ENCODE measurements at places on chromosomes 5 and 9.

- no peak for DNase-seq
Measured at GRCh38 chr9:94085062-94085639, 887 bp downstream of the PTPDC1 start.

- no peak for DNase-seq
Measured at GRCh38 chr9:70679845-70680244, 265.4 kb upstream of the KLF9 start.

- no peak for DNase-seq
Measured at GRCh38 chr9:91741522-91741921, 208.5 kb downstream of the ROR2 start.

DNA sequence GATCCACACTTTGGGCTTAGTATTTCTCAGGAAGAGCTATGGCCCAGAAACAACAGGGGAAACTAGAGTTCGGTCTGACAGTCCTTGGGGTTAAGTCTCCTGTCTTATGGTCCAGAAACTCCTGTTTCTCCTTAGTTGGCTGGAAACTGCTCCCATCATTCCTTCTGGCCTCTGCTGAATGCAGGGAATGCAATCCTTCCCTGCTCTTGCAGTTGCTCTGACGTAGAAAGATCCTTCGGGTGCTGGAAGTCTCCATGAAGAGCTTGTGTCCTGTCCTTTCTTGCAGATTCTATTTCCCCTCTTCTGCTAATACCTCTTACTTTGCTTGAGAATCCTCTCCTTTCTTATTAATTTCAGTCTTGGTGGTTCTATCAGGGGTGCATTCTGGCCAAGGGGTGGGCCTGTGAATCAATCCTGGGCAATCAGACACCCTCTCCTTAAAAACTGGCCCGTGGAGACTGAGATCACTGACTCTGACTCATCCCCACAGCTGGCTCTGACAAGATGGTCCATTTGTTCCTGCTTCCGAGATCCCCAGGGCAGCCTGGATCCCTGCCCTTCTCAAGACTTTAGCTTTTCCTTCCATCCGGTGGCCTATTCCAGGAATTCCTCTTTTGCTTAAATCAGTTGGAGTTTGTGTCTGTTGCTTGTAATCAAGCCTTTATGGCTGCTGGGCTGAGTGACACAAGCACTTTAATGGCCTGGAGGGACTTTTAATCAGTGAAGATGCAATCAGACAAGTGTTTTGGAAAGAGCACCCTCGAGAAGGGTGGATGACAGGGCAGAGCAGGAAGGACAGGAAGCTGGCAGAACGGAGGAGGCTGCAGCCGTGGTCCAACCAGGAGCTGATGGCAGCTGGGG lies 23.7 kb downstream of the PTGS1 start:
- no peak for DNase-seq

DNA sequence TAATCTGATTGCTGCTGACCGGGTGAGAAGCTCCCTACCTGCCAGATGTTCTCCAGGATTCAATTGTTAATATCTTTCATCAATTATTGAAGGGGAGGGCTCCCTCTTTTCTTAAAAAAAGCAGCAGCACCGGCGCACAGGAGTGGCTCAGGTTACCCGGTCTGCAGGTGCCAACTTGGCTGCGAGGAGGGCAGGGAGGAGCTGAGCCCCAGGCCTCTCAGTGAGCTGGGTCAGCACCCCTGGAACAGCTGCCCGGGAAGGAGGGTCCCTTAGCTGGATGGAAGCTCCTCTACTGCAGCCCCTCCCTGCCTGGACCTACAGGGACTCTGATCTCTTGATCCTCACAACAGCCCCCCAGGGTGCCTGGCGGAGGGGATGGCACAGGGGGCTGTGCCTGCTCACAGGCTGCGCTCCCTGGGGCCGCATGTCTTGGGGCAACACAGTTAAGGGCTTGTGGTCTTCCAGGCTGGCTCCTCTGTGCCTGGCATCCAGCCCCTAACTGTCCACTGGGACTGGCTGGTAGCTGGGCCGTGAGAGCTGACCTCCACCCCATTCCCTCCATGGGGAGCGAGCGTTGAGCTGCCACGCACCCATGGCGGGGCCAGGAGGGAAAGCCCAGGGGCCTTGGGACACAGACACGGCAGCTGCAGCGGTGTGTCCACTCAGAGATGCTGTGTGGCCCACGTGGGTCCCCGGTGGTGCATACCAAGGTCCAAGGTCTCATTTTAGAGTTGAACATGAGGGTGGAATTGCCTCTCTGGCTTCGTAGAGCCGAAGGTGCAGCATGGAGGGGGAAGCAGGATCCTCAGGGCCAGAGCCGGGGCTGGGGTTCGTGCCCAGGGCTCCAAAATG lies 28.6 kb upstream of the TMEM250 start:
- DNase-seq = no peak

- no peak for DNase-seq
Measured at GRCh38 chr5:139275956-139276355, 17.6 kb upstream of the MATR3 start.

GRCh38 chr5:68408345-68408871 lies 192.9 kb downstream of the PIK3R1 start:
- no peak for DNase-seq
